ENCODE measurements at places on chromosomes 2 and 18.

- no peak for DNase-seq
Observed at GRCh38 chr2:104690255-104690984, 163.5 kb upstream of the POU3F3 start.

- peak; percentile 45 for DNase-seq
Observed at GRCh38 chr18:74819433-74820059, 221.9 kb downstream of the ZNF407 start.

DNA sequence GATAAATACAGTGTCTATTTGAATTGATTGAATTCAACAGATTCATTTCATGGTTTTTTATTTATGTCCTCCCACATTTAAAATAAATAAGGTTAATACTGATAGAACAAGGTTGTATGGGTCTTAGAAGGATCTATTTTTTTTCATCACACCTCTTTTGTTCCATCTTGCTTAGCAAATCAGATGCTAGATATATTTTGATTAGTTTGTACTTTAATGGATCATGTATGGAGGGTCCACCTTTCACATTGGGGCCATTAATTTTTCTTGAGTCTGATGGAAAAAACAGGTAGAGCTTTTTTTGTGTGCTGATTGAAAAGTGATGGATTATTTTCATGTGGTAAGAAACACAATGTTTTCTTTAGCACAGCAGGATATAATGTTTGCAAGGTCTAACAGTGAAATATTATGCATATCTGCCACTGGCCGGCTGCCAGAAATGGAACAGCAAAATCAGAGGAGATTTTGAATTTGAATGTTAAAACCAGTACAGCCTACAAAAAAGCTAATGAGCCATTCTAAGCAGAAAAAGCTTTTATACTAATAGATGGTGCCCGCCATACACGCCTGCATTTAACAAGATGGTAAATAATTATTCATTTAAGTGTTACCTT, 188.1 kb upstream of the ETAA1 start:
- no peak for DNase-seq

GRCh38 chr2:36805635-36806224, 109.2 kb downstream of the VIT start:
- DNase-seq = no peak

GRCh38 chr18:14979875-14980274, 231.9 kb downstream of the ANKRD30B start:
- no peak for DNase-seq

- no peak for DNase-seq
Observed at GRCh38 chr18:67550872-67551520, 34.5 kb upstream of the DSEL start.

DNA sequence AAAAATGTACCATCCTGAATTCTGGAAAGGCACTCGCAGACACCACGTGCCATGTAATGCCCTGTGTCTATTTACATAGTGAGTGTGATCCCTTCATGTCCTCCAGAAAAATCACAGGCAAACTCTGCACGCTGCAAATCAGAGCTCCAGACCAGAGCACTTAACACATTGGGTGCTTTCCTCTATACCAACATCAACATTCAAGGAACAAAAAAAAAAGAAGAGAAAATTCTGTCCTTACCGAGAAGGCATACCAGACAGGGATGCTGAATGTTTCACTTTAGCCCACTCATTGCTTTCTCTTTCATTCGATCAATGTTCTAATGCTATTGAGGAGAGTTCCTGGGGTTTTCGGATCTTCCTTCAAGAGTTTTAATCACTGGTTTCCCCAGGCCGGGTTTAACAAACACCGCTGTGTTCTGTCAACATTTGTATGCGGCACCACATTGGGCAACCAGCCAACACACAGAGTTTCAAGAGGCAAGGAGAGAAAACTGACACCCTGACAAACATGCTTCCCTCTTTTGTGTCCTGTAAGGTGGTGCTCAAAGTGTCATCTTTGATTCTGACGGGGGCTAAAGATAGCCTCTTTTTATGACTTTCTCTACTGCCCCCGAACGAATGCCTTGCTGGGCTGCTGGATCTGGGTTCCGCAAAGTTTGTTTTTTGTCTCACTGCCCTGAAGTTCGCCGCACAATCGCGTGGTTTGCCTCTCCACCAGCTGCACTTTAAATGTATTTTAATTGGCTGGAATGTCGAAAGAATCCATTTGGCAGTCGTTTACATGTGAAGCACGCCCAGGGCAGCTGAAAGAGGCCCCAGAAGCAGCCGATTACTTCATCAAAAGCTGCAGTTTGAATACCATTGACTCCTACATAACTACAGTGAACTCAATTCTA, 106.4 kb upstream of the NCKAP5 start:
- peak; percentile 68 for DNase-seq

GRCh38 chr18:63909870-63910269, 2.1 kb downstream of the SERPINB10 start:
- DNase-seq = no peak

DNA sequence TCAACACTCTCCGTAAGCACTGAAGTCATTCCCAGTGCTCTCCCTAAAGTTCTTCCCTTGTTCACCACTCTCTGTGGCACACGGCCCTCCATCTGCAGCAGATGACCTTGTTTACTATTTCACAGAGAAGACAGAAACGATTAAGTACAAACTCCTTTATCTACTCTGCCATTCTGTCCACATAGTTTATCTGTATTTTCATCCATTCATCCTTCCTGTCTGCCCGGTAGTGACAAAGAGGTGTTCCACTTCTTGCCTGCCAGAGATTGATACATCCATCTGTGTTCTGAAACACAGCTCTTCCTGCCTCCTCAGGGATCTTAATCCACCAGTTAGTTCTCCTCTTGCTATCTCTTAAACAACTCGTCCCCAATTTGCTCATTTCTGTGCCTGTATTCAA, 77.9 kb upstream of the CD226 start:
- no peak for DNase-seq

GRCh38 chr18:70228536-70228935, 23.0 kb upstream of the RTTN start:
- no peak for DNase-seq

DNA sequence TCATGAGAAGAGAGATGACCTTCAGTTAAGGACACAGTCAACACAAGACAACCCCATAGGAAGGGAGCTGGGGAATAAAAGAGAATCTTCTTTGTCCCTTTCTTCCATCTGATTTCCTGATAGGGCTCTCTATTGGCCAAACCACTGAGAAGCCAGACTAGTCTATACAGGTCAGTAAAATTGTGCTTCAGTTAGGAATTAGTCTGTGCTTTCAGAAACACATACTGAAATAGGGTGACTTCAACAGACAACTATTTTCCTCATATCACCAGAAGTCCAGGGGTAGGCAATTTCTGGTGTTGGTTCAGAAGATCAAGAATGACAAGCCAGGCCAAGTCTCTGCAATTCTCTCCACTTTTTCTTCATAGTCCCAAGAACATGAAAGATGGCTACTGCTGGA, 151.7 kb upstream of the SP5 start:
- no peak for DNase-seq

DNA sequence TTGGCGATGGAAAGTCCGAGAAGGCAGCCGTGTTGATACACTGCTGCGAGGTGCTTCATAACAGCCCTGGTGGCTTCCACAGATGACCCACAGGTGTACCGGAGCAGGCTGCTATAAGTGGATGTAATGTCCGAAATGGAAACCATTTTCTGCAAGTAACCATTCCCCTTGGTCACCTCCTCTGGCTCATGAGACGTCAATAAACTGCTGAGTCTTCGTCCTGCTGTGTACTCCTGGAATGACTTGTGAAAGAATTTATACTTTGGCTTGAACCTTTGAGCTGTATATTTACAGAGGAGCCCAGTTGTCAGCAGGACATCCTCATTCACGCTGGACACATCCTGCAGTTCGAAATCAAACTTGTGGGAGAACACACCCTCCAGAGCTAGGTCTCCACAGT, 14.4 kb downstream of the NLRC4 start:
- no peak for DNase-seq

DNA sequence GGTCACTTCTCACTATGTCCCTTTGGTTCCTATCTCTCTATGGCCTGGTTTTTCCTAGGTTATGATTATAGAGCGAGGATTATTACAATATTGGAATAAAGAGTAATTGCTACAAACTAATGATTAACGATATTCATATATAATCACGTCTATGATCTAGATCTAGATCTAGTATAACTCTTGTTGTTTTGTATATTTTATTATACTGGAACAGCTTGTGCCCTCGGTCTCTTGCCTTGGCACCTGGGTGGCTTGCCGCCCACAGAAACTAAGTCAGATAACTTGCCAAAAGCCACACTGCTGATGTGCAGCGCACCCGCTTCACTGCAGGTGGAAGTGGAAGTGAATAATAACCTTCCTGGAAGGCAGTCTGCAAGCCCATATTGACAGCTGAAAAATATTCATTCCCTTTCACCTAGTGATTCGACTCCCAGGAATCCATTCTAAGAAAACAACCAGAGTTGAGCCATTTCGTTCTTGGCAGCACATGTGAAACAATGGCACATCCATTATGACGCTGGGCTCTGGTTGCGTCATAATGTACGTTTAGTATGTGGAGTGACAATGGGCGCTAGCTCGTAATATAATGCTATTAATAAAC, 725 bp upstream of the ANKRD53 start:
- peak; percentile 57 for DNase-seq

DNA sequence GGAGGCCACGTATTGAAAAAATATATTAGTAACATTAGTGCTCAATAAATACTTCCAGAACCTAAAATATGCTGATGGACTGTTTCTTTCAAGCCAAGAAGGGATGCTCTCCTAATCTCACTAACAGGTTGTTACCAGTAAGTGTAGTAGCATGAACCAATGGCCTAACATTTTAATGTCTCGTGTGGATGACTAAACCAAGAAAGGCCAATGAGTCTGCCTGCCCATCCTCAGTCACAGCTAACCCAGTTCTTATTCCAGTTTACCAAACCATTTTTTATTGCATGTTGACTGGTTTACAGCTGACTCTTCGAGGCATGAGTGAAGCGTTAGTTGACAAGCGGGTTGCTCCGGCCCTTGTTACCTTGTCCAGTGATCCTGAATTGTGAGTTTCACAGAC, 45.1 kb upstream of the TNFRSF11A start:
- DNase-seq = peak; percentile 27

- DNase-seq = no peak
Observed at GRCh38 chr18:37252854-37253393, 312.7 kb downstream of the CELF4 start.

GRCh38 chr2:42788-43187, 3.5 kb downstream of the FAM110C start:
- peak; percentile 17 for DNase-seq

GRCh38 chr2:37323176-37323780, 1.4 kb downstream of the PRKD3 start:
- DNase-seq = no peak
